Effector memory CD8-positive, alpha-beta T cell (primary cell): ENCODE measurements at places on chromosomes 4 and X.

GRCh38 chr4:151247395-151247794, 29.6 kb upstream of the PRSS48 start:
- DNase-seq: no peak
- no peaks in the 10 kb centered on the region for H3K4me1 ChIP-seq
- H3K27me3 ChIP-seq: peaks cover 10% of the 10 kb centered on the region
- no peak overlapping the region for H3K4me3 ChIP-seq
- no peaks in the 10 kb centered on the region for H3K36me3 ChIP-seq

DNA sequence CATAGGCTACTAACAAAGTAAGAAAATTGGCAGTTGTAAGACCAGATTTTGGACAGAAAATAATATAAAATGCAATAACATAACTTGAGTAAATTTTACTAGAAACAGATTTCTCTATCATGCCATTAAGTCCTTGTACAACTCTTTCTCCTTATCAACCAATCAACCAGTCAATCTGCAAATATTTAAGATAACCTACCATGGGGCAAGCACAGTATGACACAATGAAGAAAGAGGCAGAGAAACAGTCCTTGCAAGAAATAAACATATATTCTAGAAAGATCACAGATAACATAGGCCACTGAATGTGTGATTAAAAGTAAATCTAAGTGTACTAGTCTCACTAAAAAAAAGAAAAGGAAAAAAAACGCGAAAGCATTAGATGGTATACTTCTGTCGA, 194.8 kb downstream of the PPP3CA start:
- H3K27ac ChIP-seq: peak overlapping the region; percentile 2
- peaks cover 48% of the 10 kb centered on the region for H3K4me1 ChIP-seq
- no peaks in the 10 kb centered on the region for H3K27me3 ChIP-seq
- H3K36me3 ChIP-seq: peaks cover 4% of the 10 kb centered on the region

DNA sequence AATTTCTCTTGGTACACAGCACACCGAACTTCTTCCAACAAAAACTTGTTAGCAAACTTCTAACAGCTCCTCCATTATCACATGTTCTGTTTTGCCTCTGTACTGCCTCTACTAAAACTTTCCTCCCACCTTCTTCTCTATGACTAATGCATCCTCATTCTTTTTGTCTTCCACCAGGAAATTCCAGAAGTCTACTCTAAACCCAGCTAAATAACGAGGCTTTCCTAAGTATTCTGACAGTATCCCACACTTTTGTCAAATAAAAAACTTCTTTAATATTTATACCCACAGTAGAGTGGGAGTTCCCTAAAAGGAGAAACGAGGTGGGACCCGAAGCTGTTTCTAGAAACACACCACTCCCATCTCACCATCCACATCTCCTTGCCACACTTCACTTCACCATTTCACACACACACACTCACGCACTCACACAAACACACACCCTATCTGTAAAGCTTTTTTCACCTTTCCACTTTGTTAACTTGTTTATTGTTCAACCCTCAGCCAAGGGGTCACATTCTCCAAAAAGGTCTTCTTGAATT, 280.3 kb downstream of the ARAP2 start:
- H3K27me3 ChIP-seq: no peaks in the 10 kb centered on the region
- H3K4me1 ChIP-seq: no peaks in the 10 kb centered on the region
- H3K4me3 ChIP-seq: no peak overlapping the region
- no peaks in the 10 kb centered on the region for H3K36me3 ChIP-seq
- DNase-seq: no peak
- H3K27ac ChIP-seq: no peak overlapping the region

DNA sequence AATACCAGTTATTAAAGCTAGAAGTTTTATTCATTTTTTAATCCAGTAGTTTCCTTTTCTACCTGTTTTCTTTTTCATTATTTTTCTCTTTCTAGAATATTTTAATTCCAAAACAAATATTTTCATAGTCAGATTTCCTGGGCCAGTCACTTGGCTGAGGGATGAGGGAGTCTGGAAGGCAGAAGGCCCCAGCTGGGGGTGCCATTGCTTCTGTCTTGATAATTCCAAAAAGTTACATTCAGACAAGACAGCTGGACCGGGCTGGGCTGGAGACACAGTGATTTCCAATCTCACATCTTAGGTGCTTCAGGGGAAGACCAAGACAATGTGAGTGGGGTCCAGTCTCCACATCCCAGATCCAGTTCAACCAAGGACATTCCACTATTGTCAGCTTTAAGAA, 263.5 kb downstream of the TMA16 start:
- no peaks in the 10 kb centered on the region for H3K36me3 ChIP-seq
- DNase-seq: no peak
- H3K4me1 ChIP-seq: no peaks in the 10 kb centered on the region
- no peak overlapping the region for H3K27ac ChIP-seq

GRCh38 chrX:9729171-9729885, 36.3 kb downstream of the GPR143 start:
- no peak overlapping the region for H3K4me3 ChIP-seq
- peaks cover 3% of the 10 kb centered on the region for H3K36me3 ChIP-seq
- H3K4me1 ChIP-seq: no peaks in the 10 kb centered on the region
- no peak overlapping the region for H3K27ac ChIP-seq
- no peak for DNase-seq

- DNase-seq: no peak
- no peaks in the 10 kb centered on the region for H3K27me3 ChIP-seq
- peaks cover 4% of the 10 kb centered on the region for H3K4me1 ChIP-seq
- H3K4me3 ChIP-seq: no peak overlapping the region
- no peak overlapping the region for H3K27ac ChIP-seq
Measured at GRCh38 chrX:9114245-9114644, 80.3 kb upstream of the FAM9B start.

- DNase-seq: no peak
- no peaks in the 10 kb centered on the region for H3K27me3 ChIP-seq
- no peaks in the 10 kb centered on the region for H3K36me3 ChIP-seq
- no peaks in the 10 kb centered on the region for H3K4me1 ChIP-seq
- no peak overlapping the region for H3K27ac ChIP-seq
Measured at GRCh38 chr4:117466388-117466787, 381.0 kb upstream of the TRAM1L1 start.
